ENCODE measurements at places on chromosomes 2 and 18.

DNA sequence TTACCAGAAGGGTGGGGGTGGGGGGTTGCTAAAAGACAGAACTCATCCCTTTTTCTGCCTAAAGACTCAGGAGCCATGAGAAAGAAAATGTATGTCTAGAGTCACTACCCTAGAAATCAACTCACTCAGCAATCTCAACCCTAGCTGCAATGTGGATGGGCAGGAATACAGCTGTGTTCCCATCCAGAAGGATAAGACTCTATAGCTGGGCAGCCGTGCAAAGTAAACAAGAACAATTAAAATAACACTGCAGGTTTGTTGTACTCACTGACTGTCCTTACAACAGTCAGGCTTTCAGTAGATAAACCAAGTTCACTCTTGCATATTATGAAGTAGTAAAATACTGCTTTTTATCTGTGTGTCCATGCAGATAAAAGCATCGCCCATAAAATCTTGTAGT lies 74.0 kb downstream of the ESCO1 start:
- no peak for DNase-seq

DNA sequence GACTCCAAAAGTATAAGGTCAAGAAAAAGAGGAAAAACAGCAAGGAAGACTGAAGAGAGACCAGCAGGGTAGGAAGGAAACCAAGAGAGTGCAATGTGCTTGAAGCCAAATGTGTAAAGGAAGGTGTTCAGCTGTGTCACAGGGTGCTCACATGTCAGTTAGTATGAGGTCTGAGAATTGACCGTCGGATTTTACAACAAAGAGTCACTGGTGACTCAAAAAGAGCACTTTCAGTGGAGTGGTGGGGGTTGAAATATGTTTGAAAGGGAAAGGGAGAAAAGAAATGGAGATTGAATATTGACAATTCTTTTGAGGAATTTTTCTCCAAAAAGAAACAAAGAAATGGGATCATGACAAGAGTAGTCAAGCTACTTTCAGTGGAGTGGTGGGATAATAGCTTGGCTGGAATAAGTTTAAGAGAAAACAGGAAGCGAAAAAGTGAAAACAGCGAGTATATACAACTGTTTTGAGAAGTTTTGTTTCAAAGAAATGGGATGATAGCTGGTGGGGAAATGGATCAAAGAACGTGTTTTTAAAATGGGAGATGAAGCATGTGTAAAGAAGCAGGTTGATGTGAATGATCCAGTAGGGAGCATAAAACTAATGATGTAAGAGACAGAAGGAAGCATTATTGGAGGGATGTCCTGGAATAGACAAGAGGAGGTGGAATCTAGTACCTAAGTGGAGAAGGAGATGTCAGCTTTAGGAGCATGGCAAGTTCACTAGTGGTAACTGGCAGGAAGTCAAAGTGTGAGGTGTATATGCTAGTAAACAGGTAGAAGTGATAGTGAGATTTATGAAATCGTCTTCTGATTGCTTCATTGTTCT lies 3.6 kb upstream of the TSPYL6 start:
- DNase-seq, result no peak

GRCh38 chr2:174580951-174581350 lies 16.7 kb downstream of the WIPF1 start:
- DNase-seq, result no peak

GRCh38 chr2:109066501-109066900 lies 62.5 kb upstream of the SH3RF3 start:
- DNase-seq, result no peak

DNA sequence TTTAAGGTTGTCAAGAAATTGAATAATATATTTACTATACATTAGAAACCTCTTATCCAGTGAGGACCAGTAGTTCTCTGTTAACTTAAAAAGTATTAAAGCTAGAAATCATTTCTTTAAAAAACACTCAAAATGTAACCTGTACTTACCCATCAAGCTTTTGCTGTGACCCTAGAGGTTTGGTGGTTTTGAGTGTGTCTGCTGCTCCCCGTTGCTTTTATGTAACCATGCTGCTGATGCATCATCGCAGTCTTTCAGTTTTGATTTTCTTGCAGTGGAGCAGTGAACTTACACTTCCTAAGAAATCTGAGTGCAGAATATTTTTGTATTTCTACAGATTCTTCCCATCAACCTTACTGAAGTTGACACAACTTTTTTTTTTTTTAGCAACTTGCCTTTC lies 34.2 kb downstream of the MRPS9 start:
- no peak for DNase-seq

- DNase-seq, result no peak
Measured at GRCh38 chr2:96604104-96604503, 34.0 kb downstream of the KANSL3 start.

DNA sequence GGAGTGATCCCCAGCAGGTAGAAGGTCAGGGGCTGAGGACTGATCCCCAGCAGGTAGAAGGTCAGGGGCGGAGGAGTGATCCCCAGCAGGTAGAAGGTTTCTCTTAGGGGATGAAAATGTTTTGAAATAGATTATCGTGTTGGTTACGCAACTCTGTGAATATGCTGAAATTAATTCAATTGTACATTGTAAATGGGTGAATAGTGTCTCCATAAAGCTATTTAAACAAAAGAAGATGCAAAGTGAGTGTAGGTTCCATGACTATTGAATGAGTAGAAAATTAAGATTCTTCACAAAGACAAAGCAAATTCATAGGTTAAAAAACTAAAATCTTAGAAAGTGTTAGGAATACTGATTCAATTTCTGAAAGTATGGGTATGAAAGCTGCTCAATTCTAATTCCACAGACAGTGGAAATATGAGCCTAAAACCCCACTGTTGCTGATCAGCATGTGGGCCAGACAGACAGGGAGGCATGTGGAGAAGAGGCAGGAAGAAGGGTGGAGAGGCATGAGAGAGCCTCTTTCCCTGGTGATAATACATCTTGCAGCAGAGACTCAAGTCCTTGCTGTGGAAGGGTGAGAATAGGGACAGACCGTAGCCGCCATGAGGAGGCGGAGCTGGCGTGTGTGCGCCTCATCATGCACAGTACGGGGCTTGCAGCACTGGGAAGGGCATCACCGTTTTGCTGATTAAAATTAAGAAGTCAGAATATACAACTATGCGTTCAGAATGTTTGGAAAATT lies 85.9 kb upstream of the NFATC1 start:
- no peak for DNase-seq

GRCh38 chr2:181785691-181786344 lies 105.5 kb upstream of the NEUROD1 start:
- DNase-seq, result no peak

DNA sequence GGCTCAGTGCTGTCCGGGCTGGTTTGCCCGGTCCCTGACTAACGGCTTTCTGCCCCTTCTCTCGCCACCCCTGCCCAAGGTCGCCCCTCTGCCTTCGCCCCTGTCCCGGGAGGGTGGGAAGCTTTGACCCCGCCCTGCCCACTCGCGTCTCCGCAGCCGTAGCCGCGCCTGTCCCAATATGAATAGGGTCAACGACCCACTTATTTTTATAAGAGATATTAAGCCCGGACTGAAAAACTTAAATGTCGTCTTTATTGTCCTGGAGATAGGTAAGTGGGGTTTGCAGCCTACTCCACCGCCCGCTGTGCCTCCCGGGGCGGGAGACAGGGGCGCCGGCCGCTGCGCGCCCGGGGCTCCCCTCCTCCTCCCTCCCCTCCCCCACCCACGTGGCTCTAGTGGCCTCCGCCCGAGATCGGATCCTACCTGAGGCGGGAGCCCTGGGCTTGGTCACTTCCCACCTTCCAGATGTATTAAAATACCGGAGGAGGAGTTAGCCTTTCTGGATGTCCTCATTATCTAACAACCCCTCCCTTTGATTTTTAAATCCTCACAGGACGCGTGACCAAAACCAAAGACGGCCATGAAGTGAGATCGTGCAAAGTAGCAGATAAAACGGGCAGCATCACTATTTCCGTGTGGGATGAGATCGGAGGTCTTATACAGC lies 633 bp downstream of the NABP1 start:
- no peak for DNase-seq

DNA sequence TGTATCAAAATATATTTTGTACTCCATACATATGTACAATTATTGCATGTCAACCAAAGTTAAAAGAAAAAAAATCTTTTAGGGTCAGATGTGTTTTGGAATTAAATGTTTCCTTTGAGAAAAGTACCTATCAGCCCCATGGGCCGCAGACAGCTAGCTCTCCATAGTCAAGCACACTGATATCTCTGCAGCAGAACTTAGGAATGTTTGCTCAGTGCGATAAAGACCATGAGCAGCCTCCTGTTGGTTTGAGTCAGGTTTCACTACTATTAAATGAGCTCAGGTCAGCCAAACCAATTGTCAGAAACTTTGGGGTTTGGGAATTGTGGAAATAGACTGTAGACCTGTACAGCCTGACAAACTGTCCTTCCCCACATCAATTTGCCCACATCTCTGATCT lies 33.7 kb downstream of the LCT start:
- no peak for DNase-seq

DNA sequence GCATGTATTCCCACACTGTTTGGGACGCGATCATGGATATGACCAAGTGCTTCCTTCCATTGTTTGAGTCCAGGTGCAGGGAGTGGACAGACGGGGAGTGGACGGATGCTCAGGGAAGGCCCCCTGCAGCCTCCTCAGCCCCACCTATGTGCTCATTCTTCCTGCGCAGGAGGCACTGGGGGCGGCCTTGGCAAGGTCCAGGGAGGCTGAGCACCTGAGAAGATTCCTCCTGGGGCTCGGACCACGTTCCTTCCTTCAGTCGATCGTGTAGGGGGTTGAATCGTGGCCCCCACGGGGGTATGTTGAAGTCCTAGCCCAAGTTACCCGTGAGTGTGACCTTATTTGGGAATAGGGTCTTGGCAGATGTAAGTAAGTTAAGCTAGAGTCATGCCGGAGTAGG lies 60.4 kb downstream of the ASB1 start:
- no peak for DNase-seq

GRCh38 chr2:211730215-211730614 lies 808.4 kb downstream of the ERBB4 start:
- DNase-seq, result no peak

DNA sequence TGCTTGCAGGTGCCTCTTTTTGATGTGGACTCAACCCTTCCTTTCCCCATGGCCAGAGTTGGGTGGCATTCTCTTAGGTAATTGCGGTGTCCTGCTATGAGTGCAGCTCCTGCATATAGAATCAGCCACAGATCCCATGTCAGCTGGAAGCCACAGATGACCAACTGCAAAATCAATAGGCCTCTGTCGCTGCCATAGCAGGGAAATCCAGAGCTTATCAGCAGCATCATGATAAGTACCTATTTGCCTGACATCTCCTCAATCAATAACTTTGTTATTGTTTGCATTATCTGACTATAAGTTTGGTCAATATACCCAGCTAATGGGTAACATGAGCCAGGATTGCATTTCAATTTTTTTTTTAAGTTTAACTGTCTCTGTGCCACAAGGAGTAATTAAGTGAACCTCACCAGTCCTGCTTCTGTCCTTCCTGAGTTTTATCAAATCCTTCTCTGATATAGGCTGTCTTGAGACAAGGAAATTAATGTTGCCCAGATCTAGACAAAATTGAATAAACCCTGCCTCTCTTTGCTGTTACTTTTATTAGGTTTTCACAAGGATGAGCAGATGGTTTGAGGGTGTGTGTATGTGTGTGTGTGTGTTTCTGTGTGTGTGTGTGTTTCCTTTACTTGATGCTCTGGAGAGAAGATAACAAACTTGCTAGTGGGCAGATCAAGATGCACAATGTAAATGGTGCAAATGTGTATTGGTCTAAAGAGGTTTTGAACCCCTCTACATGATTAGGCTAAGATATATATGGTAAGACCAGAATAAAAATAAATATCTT lies 59.6 kb upstream of the CREB1 start:
- DNase-seq, result peak; percentile 43

DNA sequence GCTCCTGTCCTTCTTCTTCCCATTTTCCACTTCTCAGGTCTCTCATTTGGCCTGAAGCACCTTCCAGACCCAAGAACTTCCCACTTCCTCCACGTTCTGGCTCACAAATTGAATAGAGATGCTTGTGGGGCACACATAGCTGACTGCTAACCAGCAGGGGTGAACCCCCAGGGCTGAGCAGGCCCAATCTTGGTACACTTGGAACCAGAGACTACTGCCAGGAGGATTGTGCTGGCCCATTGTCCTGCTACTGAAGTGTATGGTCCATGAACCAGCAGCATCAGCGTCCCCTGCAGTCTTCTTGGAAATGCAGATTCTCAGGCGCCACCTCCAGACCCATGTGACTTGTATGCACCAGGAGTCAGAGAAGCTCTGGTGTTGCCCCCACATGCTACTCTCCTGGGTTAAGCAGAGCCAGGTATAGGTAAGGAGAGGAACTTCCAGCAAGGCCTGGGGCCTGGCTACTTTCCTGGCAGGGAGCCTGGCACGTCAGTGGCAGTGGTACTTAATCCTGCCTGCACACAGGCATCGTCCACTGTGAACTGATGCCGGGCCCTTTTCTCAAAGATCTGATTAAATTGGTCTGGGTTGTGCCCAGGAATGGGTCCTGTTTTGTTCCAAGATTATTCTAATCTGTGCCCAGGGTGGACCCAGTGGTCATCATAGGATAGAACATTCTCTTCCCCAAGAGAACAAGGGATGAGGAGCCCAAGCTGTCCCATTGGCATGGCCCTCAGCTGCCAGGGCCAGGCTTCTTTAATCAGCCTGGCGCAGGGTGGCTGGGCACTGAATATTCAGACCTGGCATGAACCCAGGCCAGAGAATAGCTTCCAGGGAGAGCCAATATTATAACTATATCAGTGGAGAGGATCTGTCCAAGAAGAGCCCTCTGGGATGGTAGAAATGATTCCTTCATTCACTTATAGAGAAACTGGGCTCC lies 248.7 kb downstream of the SOX11 start:
- DNase-seq, result peak; percentile 30

DNA sequence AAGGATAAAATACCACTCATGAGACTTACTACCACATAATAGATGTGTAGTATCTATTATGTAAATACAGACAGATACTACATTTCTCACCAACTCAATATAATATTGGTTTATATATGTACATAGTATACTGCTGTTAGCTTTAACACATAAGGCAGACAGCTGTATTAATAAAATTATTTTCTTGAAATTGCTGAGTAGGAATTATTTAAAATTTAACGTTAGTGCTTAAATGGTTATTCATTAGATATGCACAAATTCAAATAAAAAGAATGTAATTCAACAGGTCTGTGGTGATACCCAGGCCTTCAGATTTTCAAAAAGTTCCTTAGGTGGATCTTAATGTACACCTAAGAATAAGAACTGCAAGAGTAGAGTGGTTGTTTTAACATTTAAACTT lies 59.0 kb downstream of the PRPF40A start:
- no peak for DNase-seq

- no peak for DNase-seq
Measured at GRCh38 chr18:11994703-11995444, 13.6 kb downstream of the IMPA2 start.

DNA sequence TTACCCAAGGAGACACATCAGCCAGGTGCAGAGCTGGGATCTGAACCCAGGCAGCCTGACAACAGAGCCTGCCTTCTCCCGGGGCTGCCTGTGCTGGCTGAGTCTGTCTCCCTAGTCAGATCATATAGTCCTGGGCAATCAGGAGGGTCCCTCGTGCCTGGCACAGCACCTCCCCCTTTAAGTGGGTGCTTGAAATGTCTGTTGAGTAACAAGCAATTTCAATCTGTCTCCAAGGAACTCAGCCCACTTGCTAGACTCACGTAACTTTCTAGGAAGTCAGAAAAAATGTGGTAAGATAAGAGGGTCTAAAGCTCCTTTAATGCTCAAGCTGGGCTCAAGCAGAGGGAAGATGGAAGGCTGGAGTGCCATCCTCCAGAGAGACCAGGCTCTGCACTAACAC lies 51.9 kb downstream of the REEP1 start:
- DNase-seq, result no peak

GRCh38 chr18:43422518-43422917 lies 145.2 kb upstream of the SYT4 start:
- DNase-seq, result peak; percentile 41

Measured in G401 (cell line).